Karpas-422 (cell line): ENCODE measurements at places on chromosomes 2 and 18.

DNA sequence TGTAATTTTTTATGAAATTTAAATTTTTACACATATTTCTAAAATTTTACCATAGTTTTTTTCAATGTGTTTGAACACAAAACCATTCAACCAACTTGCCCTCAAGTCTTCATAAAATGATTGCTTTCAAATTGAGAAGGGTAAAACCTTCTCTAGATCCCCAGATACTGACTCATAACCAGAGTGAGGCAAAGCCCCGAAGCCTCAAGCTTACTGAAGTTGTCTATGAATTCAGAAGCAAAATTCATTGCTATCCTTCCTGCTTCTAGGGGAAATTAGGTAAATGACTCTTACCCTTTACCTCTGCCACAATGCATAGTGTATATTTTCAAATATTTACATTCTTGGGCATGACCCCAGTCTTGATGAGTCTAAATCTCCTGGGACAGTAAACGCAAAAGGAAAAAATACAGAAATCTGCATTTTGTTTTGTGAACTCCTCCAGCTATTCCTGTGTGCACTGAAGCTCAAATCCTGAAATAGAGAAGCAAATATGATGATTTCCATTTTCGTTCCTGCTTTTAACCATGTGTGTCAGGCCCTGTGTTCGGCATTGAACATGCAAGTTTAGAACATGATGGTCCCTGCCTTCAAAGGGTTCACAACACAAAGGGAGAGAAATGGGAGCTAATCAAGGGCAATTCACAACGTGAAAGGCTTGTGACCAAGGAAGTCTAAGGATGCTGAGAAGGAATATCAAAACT, 246.3 kb downstream of the SUCLG1 start:
- DNase-seq, result no peak

- no peak for DNase-seq
These were observed 26.9 kb downstream of the SNORC start for GRCh38 chr2:232896720-232897597.

DNA sequence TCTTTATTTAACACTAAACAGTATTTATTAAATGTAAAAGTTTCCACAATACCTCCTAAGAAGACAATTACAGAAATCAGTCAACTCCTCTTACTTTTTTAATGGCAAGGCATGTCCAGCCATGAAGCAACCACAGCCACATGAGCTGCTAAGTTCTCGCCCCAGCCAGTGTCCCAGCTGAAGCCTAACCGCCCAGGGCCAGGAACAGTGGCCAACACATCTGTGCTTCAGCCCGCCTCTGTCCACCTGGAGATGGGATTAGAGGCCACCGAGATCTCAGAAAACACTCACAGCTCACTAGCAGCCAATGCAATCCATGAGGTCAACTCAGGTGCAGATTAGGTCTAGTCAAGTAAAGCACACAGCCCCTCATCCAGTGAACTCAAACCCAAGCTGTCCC, 40.2 kb downstream of the PID1 start:
- no peak for DNase-seq

GRCh38 chr18:13494871-13495445, 231.4 kb downstream of the FAM210A start:
- DNase-seq, result no peak

DNA sequence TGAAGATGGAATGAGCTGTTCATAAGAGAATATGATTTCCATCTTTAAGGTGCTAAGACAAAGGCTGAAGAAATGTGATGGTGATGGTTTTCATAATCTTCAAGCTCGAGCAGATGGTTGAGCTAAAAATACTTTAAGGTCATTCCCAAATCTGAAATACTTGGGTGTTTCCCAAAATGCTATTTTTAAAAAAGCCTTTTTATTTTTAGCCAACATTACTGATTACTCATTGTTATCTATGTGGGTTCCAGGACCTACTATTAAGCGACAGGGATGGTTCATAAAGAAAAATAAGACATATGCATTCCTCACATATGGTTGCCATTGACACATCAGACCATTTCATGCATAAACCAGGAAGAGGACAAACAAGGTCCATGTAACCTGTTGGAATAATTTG, 298.5 kb downstream of the PLCL1 start:
- DNase-seq, result no peak

DNA sequence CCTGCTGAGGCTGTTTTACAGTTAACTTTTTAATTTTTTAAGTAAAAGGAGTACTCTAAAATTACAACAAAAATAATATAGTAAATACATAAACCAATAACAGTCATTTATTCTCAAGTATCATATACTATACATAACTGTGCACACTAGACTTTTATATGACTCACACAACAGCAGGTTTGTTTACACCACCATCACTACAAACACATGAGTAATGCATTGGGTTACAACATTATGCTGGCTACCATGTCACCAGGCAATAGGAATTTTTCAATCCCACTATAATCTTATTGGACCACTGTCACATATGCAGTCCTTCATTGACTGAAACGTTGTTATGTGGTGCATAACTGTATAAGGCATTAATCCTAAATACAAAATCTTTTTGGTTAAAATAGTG, 42.5 kb downstream of the RASGRP3 start:
- DNase-seq, result no peak

DNA sequence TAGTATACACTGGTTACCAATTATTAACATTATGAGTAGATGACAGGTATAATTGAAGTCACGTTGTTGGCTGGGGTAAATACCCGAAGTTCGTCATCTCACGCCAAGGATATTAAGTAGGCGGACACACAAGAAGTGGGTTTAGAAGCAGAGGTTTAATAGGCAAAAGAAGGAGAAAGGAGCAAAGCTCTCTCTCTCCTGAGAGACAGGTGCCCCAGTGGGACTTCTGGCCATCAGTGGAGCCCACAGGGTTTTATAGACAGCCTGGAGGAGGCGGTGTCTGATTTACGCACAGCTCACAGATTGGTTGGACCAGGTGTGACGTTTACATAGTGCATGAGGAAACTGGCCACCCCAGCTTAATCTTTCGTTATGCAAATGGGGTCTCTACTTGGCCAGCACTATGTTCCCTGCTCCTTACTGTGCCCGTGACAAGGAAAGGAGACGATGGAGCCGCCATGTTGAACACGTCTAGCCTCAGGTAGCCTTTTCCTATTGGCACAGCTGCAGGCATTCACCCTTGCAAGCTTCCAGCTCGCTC, 128.8 kb upstream of the KYNU start:
- no peak for DNase-seq

GRCh38 chr2:37615804-37616676, 55.4 kb downstream of the CDC42EP3 start:
- DNase-seq, result no peak

- DNase-seq, result no peak
These were observed 77.4 kb downstream of the MAPRE2 start for GRCh38 chr18:35118641-35119040.

DNA sequence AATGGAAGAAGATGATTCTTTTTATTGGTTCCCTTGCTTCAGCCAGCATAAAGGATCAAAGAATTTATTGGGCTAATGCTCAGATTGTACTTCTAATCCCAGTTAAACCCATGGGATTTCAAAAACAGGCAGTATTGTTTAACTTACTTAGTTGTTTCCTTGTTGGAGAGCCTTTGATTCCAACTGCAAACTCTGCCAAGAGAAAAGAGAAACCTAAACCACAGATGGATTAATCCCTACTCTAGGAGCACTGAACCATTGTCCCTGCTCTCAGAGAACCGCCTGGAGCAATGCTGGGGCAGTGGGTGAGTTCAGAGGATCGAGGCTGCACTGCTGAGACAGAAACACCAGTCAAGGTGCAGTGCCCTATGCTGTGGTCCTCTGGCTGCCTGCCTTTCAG, 44.9 kb upstream of the SIGLEC15 start:
- no peak for DNase-seq

- peak; percentile 63 for DNase-seq
These were observed 165.6 kb downstream of the TMEFF2 start for GRCh38 chr2:192029089-192029488.

- DNase-seq, result no peak
These were observed 192.8 kb downstream of the PTGR3 start for GRCh38 chr18:75016025-75016717.

DNA sequence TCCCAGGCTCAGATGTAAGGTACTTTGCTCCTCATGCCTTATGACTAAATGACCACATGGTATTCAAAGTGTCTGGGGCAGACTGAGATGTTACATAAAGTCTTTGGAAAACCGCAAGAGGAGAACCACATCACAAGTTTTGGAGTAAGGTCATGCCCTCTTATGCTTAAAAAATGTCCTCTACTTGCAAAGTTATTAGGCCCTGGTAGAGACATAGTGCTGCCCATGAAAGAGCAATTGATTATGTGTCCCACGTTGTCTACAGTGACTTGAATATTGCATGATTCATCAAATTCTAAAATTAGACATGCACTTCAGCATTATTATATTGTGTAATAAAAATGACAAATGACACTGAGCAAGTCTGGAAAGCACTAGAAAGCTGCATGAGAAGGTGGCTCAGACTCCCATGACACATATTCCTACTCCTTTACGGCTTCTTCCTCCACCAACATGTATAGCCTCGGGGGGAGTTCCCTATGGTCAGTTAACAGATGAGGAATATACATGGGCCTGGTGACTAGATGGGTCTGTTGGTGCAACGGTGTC, 602.6 kb upstream of the VRK2 start:
- no peak for DNase-seq

GRCh38 chr2:67872481-67872880, 190.3 kb downstream of the C1D start:
- DNase-seq, result no peak

DNA sequence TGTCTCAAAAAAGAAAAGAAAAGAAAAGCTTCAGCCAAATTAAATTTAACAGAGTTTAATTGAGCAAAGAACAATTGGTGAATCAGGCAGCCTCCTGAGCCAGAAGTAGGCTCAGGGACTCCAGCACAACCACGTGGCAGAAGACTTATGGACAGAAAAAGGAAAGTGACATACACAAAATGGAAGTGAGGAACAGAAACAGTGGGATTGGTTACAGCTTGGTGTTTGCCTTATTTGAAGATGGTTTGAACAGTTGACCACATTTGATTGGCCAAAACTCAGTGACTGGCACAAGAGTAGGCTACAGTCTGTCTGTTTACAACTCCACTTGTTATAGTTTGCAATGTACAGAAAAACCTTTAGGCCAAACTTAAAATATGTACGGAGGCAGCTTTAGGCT, 83.1 kb downstream of the SOCS6 start:
- no peak for DNase-seq

- DNase-seq, result no peak
These were observed 46.4 kb downstream of the UXS1 start for GRCh38 chr2:106147665-106148064.

GRCh38 chr18:48968412-48969215, 17.8 kb upstream of the SMAD7 start:
- DNase-seq, result no peak

DNA sequence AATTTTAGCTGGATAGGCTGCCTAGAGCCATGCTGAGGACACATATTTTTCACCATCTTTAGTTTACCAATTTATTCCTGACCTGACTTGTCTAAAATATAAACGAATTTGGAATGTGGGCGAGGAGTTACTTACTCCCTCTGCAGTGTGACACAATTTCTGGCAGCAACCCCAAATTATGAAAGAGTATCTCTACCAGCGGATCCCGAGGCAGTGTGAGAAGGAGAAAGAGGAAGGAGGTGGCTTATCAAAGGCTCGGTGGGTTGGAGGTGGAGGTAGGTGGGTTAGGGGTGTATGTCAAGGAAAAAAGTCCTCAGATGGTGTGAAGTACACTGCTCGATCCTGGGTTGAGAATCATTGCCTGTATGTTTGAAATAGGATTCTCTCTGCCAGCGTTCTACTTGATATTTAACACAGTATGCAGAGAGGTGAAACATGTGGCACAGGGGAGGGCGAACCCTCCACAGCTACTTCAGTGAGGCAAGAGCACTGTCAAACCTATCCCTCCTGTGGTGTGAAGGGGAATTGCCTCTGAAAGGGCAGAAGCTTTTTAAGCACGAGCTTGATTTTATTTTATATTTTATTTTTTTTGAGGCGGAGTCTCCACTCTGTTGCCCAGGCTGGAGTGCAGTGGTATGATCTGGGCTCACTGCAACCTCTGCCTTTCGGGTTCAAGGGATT, 76.0 kb downstream of the RFTN2 start:
- DNase-seq, result peak; percentile 83

- DNase-seq, result no peak
These were observed 4.1 kb upstream of the SATB2 start for GRCh38 chr2:199461711-199462346.
